Stimulated activated CD4-positive, alpha-beta T cell treated with anti-CD3 and anti-CD28 coated beads, Interleukin-1b, Interleukin-23, amount 100 ng/mL, for 1 hour (primary cell): ENCODE measurements at places on chromosomes 6 and 20.

GRCh38 chr6:87281426-87281825 is 41.0 kb upstream of the SMIM8 start:
- no peak for DNase-seq

DNA sequence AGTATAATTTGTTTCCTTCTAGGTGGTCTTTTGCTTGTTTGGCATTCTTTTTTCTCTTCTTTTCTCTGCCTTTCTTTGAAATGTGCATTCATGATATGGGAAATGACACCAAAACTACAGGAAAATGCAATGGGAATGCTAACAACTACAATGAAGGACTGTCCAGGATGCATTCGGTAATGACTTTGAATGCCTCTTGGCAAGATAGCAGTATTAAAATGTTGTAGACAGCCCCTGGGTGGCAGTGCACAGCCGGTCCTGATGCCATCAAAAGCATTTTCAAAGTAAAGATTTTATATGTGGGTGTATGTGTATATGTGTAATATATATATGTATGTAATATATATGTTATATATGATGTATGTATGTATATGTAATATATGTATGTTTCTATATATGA is 218.8 kb upstream of the MMS22L start:
- DNase-seq = no peak

DNA sequence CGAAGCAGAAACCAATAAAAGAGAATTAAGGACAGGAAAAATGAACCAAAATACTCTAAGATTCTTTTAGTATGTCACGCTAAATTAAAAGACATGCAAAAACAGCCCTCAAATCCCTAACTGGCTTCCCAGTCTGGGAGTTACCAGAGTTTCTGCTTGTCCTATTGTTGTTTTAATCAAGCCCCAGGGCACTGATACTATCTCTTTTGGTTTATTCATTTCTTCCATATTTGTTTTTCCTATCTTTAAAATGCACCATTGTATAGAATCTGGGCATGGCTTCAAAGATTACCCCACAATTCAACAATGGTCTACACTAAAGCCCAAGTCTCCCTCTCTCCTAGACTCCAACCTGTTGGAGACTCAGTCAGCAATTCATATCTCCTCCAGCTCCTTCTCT is 169.1 kb downstream of the MYLK4 start:
- no peak for DNase-seq

DNA sequence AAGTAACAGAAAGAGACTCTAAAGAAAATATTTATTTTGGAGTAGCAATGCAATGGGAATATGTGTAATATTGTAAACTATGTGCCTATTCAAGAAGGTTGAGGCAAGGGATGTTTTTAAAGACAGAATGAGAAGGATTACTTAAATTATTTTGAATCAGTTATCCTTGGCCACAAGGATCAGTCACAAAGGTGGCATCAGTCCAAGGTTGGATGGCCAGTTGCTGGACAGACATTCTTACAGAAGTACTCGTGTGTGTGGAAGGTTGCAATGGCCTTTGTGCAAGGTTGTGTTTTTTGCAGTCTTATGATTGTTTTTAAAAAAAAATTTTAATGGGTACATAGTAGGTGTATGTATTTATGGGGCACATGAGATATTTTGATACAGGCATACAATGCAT is 2.0 kb downstream of the QRSL1 start:
- no peak for DNase-seq

DNA sequence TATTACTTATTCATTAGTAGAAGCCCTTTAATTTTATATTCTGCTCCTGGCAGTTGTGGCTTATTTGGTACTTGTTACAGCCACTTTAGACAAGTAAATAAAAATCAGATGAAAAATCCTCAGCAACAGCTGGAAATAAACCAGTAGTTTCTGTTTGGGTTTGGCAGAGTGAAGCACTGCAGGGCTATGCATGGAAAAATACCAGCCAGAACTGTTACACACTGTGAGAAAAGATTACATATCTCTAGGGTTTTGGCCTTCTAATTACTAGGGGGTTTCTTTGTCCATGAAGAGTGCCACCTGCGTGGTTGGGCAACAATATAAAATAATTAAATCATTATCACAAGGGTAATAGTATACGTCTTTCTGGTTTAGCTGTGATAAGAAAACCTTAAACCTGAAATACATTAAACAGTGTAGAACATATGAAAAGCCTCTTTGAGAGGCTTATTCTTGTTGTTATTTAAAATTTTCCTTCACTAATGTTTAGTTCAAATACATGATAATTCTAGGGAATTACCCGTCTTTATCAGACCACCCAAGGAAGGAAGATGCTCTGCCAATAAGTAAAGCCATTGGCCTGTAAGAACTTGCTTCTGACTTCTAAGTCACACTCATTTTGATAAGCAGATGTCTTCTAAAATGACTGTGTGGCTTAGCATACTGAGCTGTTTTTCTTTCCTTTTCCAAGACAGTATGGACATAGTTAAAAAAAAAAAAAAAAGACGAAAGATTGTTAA is 320.0 kb upstream of the FLRT3 start:
- no peak for DNase-seq

GRCh38 chr6:144675231-144675861 is 390.2 kb downstream of the UTRN start:
- DNase-seq = no peak

GRCh38 chr6:134114489-134114888 is 62.1 kb upstream of the SLC2A12 start:
- DNase-seq = no peak

- no peak for DNase-seq
Measured at GRCh38 chr6:41566961-41567360, 20.8 kb downstream of the FOXP4 start.

GRCh38 chr20:50560867-50561266 is 50.7 kb downstream of the PTPN1 start:
- no peak for DNase-seq

- no peak for DNase-seq
Measured at GRCh38 chr6:1940381-1940780, 305.0 kb downstream of the GMDS start.

DNA sequence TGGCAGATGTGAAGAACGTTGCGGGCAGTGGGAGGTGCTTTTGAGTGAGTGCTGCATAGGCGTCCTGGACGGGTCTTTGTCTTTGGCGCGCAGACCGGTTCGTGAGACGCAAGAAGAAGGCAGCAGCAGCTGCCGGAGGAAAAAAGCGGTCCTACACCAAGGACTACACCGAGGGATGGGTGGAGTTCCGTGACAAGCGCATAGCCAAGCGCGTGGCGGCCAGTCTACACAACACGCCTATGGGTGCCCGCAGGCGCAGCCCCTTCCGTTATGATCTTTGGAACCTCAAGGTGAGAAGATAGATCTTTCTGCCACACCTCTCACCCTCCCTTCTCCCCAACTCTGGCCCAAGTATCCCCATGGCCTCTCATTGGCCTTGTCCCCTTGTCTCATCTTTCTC is 1.1 kb downstream of the ABT1 start:
- no peak for DNase-seq

DNA sequence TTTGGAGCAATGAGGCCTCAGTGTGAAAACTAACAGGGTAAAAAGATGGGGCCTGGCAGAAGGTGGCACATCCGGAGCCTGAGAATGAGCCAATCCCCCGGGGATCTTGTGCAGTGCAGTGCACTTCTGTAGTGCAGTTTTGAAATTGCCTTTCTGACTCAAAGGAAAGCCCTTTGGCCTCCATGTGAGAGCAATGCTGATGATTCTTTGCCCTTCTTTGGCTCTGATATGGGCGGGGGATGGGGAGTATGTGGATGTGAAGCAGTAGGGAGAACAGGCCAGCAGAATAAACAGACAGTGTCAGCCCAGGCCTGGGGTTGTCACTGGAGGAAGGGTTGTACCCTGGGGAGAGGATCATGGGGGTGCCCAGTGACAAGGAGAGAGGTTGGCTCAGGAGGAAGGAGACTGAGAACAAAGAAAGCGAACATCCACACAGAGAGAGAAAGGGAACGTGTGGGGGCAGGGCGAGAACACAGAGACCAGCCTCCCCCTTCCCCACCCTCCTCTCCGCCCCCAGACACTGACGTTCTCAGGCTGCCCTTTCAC is 351.2 kb downstream of the CDC5L start:
- DNase-seq = no peak
